ENCODE measurements at places on chromosomes 5 and 9. TPM values are rescaled to one million over a fixed set of nuclear protein-coding genes. Genes with fewer than 3 reads are reported as not detected.

The LMX1B gene
- polyA plus RNA-seq: not detected

The TTC39B gene
- 2.0 TPM for polyA plus RNA-seq

The MARVELD2 gene
- 0.13 TPM for polyA plus RNA-seq

The DENND1A gene
- polyA plus RNA-seq: 10.8 TPM

The MAP1B gene
- not detected for polyA plus RNA-seq

The PCDHGB6 gene
- 0.22 TPM for polyA plus RNA-seq

The CER1 gene
- not detected for polyA plus RNA-seq

The SMIM3 gene
- polyA plus RNA-seq: 0.37 TPM

The RASEF gene
- polyA plus RNA-seq: not detected

The FSD1L gene
- polyA plus RNA-seq: 0.70 TPM

The C5orf34 gene
- polyA plus RNA-seq: 2.6 TPM

The HEMGN gene
- polyA plus RNA-seq: 0.06 TPM

The ZDHHC11B gene
- polyA plus RNA-seq: 0.27 TPM

The OR1J2 gene
- not detected for polyA plus RNA-seq

The RNF224 gene
- polyA plus RNA-seq: not detected

The RACK1 gene
- 4,130 TPM for polyA plus RNA-seq

The ORM2 gene
- not detected for polyA plus RNA-seq

The PCDHGA3 gene
- polyA plus RNA-seq: not detected
